ENCODE measurements at places on chromosomes 13 and 19.

DNA sequence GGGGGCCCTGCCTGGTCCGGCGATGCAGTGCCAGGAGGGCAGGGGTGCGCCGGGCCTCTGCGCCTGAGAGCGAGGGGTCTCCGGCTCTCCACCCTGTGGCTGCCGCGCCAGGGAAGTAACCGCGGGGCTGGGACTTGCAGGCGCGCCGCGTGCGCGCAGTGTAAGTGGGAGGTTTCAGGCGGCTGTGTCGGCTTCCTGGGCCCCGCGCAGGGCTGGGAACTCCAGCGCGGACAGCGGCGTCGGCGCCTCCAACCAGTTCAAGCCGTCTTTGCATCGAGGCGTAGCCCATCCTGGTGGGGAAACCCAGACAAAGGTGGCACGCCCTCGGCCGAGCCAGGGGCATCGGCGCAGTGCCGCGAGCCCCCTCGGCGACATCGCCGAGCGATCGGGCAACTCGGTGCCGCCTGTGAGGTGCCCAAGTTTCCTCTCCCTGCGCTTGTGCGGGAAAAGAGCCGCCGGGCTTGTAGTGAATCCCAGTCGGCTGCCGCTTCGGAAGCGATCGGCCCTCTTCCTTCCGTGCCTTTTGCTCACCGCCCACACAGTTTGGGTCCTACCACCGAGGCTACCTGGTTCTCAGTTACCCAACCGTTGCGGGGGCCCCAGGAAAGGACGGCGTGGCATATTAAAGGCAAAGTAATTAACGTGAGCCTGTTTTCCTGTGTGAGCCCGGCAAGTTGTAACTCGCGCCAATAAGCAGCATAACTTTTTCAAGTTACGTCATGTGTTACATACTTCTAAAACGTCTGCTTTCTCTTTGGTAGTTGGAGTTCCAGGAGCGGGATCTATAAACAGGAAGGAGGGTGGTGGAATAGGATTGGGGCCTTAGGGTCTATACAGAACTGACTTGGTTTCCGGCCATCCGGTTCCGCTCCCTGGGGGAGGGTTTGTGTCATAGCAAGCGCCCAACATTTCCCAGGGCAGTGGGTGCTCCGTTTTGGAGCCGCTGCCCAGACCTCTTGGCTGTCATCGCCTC is 1.2 kb downstream of the LRCH1 start:
- DNase-seq: peak; percentile 25

- no peak for DNase-seq
Observed at GRCh38 chr19:19202707-19203011, 555 bp downstream of the NR2C2AP start.

DNA sequence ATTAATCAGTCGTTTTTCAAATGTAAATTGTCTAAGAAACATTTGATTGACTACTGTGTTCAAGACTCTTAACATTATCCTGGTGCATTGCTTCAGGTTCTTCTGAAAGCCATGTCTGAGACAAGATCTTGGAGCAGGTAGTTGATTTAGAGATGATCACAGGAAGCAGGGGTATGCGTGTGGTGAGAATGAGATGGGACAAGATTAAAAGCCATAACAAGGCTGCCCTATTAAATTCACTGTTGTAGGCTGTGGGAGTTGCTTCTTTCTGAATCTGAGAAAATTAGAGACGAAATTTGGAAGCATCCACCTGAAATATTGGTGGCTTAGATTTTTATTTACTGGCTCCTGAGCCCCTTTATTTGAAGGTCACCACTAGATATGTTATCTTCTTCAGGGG is 687.4 kb upstream of the SLITRK6 start:
- no peak for DNase-seq

GRCh38 chr19:47713046-47714021 is at the start of gene EHD2:
Gene EHD2, plus strand, starts transcription at chr19:47713422. Its CDS starts 3,191 bp downstream, at chr19:47716613.
- peak; percentile 3 for DNase-seq
